NCI-H1417 (cell line): ENCODE measurements at places on chromosomes 13 and 19.
A peak's percentile ranks its signal among the peaks of the same experiment; 100 is the strongest.

- no peak for DNase-seq
Observed at GRCh38 chr13:26460648-26461047, 96.8 kb upstream of the WASF3 start.

- DNase-seq: no peak
Observed at GRCh38 chr13:43611281-43612273, 175.2 kb downstream of the ENOX1 start.

- DNase-seq: no peak
Observed at GRCh38 chr13:64248371-64249065, 2832.9 kb upstream of the PCDH20 start.

DNA sequence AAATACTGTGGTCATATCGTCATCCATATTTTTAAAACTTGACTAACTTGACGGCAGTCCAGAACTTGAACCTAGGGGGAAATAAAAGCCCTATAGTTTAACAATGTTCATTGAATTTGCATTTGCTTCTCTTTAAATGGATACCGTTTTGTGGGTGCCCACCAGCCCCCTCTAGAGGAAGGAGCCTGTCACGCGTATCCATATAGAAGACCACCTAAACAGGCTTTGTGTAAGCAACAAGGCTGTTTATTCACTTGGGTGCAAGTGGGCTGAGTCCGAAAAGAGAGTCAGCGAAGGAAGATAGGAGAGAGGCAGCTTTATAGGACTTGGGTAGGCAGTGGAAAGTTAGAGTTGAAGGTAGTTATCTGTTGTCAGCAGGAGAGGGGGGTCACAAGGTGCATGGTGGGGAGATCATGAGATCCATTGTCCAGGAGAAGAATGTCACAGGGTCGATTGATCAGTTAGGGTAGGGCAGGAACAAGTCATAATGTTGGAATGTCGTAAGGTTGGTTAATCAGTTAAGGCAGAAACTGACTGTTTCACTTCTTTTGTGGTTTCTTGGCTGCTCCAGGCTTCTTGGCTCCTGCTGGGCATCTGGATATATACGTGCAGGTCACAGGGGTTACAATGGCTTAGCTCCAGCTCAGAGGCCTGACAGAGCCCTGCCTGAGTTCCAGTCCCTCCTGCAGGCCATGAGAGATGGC lies 42.5 kb upstream of the ANKRD10 start:
- no peak for DNase-seq

DNA sequence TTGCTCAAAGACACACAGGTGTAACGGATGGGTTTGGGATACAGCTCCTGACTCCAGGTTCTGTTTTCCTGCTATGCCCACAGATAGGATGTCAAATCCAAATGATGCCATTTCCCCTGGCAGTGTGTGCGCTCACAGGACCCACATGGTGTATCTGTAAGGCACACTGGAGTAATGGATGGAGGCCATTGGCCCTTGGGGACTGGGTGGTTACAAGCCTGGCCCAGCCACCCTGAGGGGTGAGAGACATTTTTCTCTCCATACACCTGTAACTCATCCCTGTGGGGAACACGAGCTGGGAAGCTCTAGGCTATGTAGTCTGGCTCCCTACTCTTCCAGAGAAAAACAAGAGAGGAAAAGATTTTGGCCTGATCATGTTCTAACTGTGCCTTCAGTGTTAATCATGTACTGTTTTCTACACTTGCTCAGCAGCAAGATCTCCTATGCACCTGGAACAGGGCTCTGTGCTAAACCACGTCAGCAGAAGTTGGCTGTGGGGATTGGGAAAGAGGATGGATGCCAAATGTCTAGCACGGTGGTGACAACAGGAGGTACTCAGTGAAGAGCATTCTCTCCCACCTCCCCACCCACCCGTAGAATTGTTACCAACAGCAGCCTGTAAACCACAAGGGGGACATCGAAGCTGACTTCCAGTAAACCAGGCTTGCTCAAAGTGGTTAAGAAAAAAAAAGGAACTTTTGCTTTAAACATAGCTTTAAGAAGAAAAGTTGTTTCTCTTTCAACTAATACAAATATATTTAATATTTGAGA lies 237.0 kb downstream of the LACC1 start:
- no peak for DNase-seq

DNA sequence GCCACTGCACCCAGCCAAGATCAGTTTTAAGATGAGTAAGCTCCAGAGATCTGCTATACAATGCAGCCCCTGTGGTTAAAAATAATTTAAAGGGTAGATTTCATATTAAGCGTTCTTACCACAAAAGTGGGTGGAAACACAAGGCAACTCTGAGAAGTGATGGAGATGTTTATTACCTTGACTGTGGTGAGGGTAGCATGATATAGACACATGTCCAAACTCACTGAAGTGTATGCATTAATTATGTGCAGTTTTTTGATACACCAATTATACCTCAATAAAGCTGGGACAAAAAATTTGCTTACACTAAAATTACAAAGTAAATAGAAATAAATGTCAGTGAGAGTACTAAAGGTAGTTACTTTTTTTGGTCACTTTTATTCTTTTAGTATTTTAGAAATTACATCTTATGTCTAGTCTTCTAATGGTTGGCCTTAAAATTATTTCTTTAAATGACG lies 696.5 kb downstream of the UQCRFS1 start:
- no peak for DNase-seq

DNA sequence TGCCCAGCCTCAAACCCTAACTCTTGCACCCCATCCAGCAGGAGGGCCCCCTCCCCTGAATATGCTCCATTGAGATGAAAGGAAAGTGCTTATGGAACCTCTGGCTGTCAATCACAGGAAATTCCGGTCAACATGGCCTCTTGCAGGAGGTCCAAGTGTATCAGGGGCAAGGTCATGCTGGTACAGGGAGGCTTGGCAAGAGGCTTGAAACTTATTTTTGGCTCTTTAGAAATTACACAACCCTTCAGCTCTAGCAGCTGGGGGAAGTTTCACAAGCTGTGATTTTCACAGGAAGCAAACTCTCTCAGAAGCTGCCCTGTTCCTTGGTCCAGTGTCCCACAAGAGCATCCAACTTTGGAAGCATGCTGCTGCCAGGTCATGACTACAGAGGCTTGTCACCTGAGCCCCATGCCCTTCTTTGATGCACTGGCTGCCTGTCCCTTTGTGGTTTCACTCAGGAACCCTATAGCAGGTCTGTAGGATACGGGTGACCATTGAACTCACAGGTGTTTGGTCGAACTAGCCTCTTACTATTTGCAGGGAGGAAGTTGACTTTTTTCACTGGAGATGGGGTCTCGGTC lies 8.4 kb downstream of the ASF1B start:
- DNase-seq: no peak

DNA sequence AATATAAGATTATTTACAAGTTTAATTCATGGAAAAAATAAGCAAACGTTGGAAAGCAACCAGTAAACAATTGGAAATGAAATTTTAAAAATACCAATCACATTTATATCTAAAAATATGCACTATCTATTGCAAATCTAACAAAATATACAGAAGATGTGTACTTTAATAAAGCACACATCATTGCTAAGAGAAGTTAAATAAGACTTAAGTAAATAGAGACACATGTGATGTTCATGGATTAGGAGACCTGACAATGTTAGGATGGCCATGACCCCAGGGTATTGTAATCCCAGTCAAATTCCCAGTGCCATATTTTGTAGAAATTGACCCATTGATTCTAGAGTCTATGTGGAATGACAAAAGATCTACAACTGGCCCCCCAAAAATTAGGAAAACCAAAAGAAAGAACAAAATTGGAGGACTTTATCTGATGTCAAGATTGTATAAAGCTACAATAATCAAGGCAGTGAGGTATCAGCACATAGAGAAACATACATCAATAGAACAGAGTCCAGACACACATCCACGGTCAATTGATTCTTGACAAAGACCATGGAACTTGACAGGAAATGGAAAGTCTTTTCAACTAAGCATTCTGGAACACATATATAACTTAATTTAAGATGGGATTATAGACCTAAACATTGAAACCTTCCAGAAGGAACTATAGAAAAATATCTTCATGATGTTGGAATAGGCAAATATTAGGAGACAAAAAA lies 90.8 kb upstream of the USP29 start:
- DNase-seq: no peak

DNA sequence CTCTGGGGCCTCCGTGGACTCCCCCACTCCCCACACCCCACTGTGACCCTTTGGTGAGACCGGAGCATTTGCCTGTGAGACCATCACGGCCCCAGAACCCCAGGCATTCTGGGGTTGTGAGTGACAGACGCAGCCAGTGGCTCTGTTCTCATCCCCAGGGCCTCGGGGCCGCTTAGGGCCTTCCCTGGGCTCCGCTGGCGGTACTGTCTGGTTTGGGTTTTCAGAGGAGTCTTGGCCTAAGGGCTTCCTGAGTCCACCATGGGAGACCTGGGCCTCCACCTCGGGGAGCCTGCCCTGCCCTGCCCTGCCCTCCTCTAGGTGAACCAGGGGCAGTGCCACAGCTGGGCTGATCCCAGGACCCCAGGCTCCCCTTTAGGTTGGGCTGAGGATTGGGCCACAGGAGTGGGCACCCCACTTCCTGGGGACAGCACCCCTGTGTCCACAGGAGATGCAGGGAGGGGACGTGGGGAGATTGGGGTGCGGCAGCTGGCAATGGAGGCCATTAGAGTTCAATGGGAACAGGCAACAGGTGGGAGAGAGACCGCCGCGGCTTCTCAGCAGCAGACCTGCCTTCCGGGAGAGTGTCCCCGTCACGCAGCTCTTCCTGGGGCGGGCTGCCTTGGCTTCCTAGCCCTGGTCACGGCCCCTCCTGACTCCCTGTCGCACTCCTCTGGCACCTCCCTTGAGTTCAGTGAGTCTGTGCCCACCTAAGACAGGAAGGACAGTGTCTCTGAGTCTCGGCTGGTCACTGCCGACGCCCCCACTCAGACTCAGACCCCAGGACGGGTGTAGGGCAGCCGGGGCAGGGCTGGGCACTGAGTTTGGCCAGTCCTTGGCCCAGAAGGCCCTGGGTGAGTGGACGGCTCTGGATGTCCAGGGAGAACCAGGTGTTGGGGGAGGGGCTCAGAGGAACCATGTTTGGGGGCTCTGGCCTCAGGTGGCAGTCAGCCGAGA lies 164.1 kb downstream of the KDM4B start:
- no peak for DNase-seq

GRCh38 chr19:12774588-12775555 lies at the start of gene HOOK2:
Gene HOOK2 (minus strand): TSS chr19:12775552. CDS start chr19:12775449, 103 bp downstream.
- peak; percentile 86 for DNase-seq
